ENCODE measurements at places on chromosomes 4 and X.

GRCh38 chrX:149453906-149454822 is 50.9 kb downstream of the IDS start:
- no peak for DNase-seq

- no peak for DNase-seq
These were observed 8.7 kb upstream of the TBC1D14 start for GRCh38 chr4:6900956-6901355.

- no peak for DNase-seq
These were observed 186.9 kb upstream of the HS3ST1 start for GRCh38 chr4:11615601-11616000.

GRCh38 chr4:84455697-84456096 is 43.4 kb downstream of the NKX6-1 start:
- no peak for DNase-seq

- DNase-seq = no peak
These were observed 157.1 kb downstream of the SCFD2 start for GRCh38 chr4:53208753-53209152.

DNA sequence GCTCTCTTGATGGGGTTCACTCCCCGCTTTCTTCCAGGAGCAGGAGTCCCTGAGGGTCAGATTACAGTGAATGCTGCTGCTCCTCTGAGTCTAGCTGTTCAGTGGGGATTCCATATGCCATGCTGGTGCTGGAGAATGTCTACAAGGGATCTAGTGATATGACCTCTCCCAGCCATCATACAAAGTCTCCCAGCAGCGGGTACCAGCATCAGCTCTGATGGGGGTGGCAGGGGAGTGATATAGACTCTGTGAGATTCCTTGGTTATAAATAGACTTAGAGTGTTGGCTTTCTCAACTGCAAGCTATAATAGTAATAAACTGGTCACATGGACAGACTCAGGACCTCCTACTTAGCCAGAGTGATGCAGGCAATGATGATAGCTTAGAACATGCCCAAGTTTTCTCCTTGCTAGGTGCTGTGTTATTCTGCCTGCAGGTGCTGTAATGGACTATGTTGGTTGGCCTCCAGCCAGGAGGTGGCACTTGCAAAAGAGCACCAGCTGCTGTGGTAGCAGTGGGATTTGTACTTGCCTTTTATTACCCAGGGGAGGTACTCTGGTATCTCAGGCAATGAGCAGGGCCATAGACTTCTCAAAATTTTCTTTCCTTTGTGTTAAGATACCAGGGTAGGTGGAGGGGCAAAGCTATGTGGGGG is 202.9 kb downstream of the CHIC1 start:
- no peak for DNase-seq

GRCh38 chrX:581720-582298 is 48.8 kb upstream of the SHOX start:
- no peak for DNase-seq

GRCh38 chr4:78446619-78447018 is 105.0 kb upstream of the ANXA3 start:
- peak; percentile 71 for DNase-seq

DNA sequence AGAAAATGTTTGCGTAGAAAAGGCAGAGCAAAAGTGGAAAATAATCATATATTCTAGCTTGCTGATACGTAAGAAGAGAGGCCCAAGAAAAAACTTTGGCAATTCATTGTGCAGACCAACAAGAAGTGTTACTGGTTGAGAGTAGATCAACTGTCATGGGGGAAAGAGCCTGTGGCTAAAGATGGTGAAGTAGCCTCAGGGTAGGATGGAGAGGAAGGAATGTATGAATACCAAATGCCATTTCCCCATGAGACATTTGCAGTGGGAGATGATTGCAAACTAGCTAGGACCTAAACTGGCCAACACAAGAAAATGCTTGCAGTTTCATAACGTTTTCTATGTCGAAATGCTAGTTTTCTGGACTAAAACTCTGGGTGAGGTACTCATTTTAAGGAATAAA is 47.7 kb upstream of the ADGRL3 start:
- no peak for DNase-seq

All from hematopoietic multipotent progenitor cell treated with erythropoietin and hydrocortisone succinate and interleukin-3 and kit ligand, for 8 days (in vitro differentiated cells).